DMS 273 treated with DMSO at 0.1 percent for 48 hours (cell line): ENCODE measurements at places on chromosomes 1 and 21.

DNA sequence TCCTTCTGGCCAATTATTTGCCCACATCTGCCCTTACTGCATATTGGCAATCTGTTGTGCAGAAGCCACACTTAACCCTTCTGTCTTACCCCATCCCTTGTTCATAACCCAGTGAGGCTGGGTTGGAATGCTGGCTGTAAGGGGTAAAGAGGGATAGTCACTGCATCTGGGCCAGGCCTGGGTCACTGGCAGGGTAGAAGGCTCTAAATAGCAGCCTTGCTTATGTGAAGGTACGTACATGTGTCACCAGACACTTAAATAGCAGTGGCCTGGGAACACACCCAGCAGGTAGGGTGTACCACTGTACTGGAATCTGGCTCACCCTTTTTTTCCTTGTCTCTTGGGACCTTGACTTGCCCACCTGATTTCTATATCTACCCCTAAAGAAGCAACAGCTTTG lies 9.9 kb upstream of the TARS2 start:
- DNase-seq, result no peak

DNA sequence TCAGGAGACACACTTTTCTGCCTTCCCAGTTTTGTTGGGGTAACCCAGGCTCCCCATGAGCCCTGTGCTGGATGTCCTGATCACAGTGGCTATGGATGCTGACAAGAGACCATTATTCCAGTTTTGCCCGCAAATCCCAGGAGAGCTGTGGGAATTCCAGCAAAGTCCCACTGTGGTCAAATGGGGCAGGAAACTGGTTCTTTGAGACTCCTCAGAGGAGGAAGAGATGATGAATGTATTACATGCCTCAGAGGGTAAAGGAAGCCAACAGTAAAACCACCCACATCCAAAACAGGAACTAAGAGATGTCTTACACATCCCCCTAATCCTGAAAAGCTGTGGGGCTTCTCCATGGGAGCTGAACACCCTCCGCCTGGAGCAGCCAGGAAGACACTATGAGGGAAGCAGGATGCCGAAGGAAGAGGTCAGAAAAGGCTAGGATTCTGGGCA lies 12.8 kb upstream of the MPZL1 start:
- DNase-seq, result no peak

DNA sequence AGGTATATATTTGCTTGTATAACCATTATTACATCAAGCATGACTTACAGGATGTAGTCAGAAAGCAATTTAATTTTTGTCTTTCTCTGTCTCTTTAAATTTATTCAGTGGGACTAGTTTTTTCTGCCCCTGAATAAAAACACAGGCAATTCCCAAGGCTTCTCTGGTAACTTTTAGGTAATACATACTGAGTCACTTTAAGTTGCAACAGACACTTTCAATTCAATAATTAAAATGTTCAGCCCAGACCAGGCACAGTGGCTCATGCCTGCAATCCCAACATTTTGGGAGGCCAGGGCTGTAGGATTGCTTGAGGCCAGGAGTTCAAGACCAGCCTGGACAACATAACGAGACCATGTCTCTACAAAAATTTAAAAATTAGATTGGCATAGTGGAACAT lies 12.3 kb downstream of the SLC44A3 start:
- DNase-seq, result no peak

DNA sequence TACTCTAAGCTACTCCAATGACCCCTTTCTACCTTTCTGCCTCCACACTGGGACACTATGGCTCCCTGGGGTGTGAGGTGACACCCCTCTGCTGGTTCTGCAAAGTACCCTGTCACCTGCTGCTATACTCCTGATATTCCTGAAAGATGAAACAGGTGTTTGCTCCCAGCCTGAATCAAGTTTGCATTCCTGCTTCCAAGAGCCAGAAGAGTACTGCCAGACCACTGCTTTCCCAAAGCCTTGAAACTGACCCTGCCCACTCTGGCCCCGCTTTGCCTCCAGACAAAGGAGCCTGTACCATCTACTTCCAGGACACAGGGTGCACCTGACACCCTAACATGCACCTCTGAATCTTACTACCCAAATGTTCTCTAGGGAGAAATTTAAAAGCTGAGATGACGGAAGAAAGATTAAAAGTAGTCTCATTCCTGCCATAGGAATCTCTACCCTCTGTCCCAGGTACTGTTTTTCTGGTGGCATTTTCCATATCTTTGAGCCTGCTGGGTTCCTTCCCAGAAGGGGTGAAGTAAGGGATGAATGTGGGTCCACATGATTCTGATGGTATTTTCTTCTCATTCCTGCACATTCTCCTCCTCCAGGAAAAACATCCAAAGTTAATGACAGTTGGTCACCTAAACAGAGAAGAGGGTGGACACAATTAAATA lies 70.3 kb upstream of the DUSP10 start:
- no peak for DNase-seq

- DNase-seq, result no peak
Observed at GRCh38 chr1:192581131-192581927, 5.8 kb downstream of the RGS1 start.

DNA sequence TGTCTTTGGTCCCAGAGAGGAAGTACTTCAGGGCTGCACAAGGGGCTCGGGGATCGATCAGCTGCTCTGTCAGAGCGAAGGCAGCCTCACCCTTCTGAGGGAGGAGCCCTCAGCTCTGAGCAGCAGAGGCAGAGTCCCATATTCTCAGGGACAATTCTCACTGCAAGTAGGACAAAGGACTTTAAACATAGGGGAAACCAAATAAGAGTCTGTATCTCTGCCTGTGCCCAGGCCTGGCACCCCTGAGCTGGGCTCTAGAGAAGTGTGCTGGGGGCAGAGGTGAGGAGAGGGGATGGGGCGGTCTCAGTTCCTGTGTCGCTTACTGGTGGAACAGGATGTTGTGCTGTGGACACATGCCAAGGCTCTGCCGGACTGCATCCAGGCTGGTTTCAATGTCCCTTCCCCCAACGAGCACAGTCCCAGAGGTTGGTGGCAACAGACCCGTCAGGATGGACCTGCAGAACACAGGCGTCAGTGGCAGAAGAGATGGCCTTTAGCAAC lies 76.6 kb downstream of the ABCA4 start:
- no peak for DNase-seq

DNA sequence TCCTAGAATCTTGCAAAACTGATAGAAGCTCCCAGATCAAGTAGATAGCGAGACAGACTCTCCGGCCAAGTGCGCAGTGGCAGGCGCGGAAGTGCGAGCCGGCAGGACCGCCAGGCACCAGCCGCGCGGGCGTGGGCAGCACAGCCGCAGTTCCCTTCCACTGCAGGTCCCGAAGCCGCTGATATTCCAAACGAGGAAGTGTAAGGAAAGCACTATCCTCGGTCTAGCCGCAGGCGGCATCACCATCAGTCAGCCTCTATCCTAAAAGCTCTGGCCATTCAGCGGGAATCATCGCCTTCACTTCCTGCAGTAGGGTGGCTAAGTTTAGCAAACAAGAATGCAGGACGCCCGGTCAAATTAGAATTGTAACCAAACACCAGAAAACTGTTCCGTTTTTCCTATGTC lies 710 bp downstream of the GLRX2 start:
- DNase-seq, result peak; percentile 23

DNA sequence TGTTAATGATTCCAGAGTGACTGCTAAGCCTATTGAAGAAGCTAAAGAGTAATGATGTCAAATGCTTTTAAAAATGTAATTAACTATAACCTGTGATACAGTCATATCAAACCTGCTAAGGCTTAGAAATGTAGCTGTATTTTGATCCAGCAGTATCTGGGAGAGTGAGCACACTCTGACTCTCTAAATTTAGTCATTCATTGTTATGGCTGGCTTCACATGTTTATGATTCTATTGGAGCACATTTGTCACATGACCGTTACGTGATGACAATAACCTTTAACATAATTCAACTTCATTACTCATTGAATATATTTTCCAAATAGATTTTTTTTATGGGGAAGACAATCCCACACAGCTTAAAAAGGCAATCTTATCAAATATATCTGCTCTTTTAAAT lies 587.1 kb downstream of the LMO4 start:
- no peak for DNase-seq

- no peak for DNase-seq
Observed at GRCh38 chr1:156499194-156499841, 1.3 kb downstream of the MEF2D start.

- DNase-seq, result no peak
Observed at GRCh38 chr1:153560241-153560640, 5.4 kb downstream of the S100A2 start.

DNA sequence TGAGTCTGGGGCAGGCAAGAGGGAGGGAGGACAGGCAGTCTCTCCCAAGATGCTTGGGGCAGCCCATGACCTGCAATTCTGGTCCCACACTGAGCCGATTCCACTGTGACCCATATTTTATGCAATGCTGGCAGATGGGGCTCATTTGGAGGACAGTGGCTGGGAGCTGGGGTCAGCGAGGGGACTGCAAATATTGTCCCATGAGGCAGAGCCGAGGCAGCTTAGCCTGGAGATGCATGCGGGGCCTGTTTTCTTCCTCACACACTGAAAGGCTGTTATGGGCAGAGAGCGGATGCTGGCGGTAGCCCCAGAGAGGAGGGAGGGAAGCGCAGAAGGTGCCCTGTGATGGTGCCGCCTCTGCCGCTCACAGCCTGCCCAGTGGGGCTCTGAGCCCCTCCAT lies 128.5 kb upstream of the POU3F1 start:
- DNase-seq, result no peak

GRCh38 chr1:152770411-152770810 lies 4.5 kb upstream of the LCE1F start:
- no peak for DNase-seq

- no peak for DNase-seq
Observed at GRCh38 chr1:211734791-211735190, 59.4 kb upstream of the NEK2 start.

- DNase-seq, result no peak
Observed at GRCh38 chr21:36241717-36242116, 78.3 kb upstream of the MORC3 start.

DNA sequence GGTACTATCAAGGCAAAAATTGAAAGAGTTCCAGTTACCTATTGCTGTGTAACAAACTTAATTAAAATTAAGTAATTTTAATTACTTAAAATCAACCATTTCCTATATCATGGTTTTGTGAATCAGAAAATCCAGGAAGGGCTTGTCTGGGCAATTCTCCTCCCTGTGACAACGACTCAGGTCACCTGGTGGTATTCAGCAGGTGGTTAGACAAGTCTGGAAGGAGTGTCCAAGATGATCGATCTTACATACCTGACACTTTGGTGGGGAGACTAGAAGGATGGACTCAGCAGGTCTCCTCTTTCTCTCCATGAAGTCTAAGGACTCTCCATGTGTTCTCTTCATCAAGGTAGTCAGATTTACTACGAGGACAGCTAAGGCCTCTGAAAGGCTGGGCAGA lies 22.9 kb downstream of the SERPINC1 start:
- no peak for DNase-seq

DNA sequence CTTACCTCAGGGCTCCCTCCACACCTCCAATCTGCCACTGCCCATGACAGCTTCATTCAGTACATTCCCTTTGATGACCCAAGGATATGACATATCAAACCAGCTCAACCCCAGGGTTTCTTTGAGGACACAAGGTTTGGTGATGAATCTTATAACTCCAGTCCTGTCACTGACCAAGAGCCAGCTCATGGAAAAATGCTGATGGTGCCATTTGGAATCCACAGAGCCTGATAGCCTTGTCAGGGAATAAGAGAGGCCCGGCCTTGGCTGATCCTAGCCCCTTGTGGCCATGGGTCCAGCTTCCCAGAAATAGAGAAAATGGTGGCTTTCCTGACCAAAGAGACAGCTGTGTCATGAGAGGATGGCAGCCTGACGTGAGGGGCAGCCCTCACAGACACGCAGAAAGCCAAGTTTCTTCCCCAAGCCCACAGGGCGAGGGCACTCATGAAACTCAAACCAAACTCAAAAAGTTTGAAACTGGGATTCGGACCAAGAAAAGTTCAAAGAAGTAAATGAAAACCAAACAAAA lies 75.4 kb downstream of the SH3BGR start:
- no peak for DNase-seq
